Tibial nerve (tissue), 4 donors: ENCODE measurements at places on chromosomes 7 and 10.

DNA sequence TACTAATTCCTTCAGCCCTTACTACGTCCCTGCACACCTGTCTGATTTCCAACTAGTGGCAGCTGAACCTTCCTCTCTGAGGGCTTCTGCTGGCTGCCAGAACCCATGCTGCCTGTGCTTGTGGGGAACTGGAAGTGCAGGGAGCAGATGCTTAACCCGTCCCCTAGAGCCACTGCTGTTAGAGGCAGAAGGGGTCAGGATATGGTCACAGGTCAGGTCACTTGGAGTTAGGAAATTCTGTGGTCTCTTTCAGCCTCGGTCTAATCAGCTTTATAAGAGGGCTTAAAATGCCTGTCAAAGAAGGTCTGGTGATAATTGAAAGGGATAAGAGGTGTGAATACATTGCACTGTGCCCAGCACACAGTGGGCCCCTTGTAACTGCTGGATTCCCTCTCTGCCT, 82.0 kb downstream of the PLPP4 start:
- DNase-seq, result no peak

DNA sequence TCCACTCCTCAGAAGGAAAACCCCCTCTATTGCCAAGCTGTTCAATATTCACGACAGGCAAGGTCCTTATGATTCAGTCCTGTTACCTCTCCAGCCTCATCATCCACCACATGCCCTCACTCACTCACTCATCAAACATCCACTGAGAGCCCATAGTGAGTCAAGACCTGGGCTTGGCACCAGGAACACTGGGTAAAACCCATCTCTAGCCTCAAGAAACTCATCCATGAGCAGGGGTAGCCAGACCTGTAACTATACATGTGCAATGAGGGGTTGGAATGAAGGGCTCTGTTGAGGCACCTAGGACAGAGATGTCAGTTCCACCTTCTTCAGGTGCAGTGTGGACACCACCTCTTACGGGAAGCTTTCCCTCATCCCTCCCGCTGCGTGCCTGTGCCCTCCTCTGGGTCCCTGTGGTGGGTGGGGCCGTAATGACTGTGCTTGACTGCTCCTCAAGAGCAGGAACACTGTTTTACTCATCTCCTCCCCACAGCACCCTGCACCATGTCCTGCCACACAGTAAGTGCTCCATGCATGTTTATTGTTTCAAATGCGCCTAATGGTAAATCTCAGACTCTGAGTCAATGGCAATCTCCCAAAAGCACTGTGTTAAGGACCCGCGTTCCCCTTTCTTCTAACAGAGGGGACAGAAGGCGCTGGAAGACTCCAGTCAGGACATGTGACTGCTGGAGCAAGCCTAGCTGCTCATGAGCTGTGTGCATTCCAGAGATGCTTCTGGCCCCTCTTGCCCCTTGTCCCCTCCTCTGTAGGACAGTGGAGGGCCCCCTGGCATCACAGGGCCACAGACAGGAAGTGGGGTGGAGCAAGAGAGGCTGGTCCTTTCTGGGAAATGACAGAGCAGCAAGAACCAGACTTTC, 95.4 kb downstream of the HIPK2 start:
- no peak for DNase-seq

- DNase-seq, result no peak
These were observed 317.7 kb downstream of the CAMK1D start for GRCh38 chr10:12667052-12667451.

GRCh38 chr7:75066521-75066920, 7.1 kb downstream of the RCC1L start:
- no peak for DNase-seq

DNA sequence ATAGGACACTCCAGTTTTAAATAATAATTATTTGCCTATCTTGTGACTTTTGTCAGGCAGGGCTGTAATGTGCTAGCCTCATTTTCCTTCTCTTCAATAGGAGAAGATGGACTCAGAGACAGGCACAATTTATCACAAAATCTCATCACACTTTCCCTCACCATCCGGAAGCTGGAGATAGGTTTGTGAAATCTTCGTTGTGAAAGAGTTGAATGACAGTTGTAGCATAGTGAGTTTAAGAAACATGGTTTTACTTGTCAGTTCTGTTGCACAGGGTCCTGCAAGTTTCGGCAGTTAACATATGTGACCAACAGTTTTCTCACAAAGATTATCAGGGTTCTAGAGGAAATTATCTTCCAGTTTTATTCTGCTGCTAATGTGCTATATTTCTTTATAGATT, 37.7 kb upstream of the MAP3K8 start:
- DNase-seq, result no peak

- DNase-seq, result no peak
These were observed 39.9 kb upstream of the LEP start for GRCh38 chr7:128201067-128201689.

DNA sequence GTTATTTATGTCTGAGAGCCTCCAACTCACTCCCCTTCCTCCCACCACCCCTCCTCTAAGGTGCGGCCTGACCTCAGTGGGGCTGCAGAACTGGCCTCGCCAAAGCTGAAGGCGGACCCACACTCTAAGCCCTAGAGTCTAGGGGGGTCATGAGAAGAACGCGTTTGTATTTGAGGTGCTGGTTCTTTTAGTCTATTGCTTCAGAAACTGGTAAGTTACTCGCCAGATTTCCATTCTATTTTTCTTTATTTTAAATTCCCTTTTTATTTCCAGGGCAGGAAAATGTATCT, 357.5 kb downstream of the DNAJB6 start:
- DNase-seq, result no peak

GRCh38 chr7:26532471-26532870, 240.8 kb downstream of the SNX10 start:
- no peak for DNase-seq

- no peak for DNase-seq
These were observed 1503.7 kb downstream of the REEP3 start for GRCh38 chr10:65024886-65025285.
